Renal pelvis (tissue), 12 donors: ENCODE measurements at places on chromosomes 5 and 9.

GRCh38 chr5:58156361-58156760, 303.5 kb downstream of the PLK2 start:
- no peak for DNase-seq

- no peak for DNase-seq
These were observed 52.8 kb upstream of the SLC44A1 start for GRCh38 chr9:105191508-105192121.

DNA sequence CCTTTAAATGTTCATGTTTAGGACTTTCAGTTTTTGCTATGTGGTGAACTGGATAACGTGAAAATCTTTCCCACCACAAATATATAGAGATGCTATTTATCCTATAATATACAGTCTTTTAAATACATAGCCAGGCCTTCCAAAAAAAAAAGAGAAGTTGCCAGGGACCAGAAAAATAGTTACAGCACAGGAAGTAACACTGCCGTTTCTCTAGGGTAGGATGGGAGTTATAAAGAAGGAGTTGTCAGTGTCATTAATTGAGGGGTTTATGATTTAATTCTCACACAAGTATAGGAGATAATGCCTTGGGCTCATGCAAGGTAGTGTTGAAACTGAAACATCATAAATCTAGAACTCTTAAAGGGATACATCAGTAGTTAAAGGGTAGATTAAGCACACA, 83.9 kb downstream of the LRRC70 start:
- DNase-seq = no peak

GRCh38 chr5:141476132-141476911, 556 bp downstream of the PCDHGC3 start:
- peak; percentile 84 for DNase-seq

GRCh38 chr9:88502552-88503034, 32.4 kb upstream of the NXNL2 start:
- DNase-seq = peak; percentile 48
